ENCODE measurements at places on chromosomes 16 and 17. TPM values are rescaled to one million over a fixed set of nuclear protein-coding genes. Genes with fewer than 3 reads are reported as not detected.

DNA sequence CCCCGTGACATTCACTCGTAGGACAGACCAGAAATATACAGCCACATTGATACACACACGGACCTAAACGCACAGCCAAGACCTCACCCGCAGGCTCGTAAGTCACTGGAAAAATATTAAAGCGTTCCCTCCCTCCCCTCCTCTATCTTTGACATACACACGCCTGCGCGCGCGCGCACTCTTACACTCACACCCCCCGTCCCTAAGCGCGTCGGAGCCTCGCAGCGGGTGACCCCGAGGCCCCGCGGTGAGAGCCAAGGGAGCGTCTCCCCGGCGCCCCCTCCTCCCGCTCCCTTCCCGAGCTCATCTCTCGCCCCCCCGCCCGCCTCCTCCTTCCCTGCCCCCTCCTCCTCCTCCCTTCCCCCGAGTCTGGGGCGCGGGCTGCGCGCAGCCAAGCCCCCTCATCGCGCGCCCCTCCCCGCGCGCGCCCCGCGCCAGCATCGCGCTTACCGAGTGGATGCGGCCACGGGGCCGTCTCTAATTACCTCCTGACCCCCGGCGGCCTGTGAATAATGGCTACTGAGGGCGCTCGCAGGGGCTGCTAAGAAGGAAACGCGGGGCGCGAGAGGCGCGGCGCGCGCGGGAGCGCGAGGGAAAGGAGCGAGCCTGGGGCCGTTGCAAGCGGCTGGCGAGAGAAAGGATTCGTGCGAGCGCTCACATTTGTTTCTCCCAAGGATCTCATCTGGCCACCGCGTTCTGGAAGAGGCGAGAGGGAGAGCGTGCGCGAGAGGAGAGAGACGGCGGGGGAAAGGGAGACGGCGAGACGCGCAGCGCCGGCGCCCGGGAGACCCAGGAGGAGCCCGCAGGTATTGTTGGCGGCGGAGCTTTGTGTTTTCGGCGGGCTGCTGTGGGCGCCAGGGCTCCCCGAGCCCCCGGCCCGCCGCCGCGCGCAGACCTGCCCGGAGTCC is 42.4 kb downstream of the RAI1 start:
- DNase-seq = no peak

Gene WBP2
- polyA plus RNA-seq = 79.8 TPM

- no peak for DNase-seq
Observed at GRCh38 chr17:40456396-40456951, 13.2 kb downstream of the IGFBP4 start.

DNA sequence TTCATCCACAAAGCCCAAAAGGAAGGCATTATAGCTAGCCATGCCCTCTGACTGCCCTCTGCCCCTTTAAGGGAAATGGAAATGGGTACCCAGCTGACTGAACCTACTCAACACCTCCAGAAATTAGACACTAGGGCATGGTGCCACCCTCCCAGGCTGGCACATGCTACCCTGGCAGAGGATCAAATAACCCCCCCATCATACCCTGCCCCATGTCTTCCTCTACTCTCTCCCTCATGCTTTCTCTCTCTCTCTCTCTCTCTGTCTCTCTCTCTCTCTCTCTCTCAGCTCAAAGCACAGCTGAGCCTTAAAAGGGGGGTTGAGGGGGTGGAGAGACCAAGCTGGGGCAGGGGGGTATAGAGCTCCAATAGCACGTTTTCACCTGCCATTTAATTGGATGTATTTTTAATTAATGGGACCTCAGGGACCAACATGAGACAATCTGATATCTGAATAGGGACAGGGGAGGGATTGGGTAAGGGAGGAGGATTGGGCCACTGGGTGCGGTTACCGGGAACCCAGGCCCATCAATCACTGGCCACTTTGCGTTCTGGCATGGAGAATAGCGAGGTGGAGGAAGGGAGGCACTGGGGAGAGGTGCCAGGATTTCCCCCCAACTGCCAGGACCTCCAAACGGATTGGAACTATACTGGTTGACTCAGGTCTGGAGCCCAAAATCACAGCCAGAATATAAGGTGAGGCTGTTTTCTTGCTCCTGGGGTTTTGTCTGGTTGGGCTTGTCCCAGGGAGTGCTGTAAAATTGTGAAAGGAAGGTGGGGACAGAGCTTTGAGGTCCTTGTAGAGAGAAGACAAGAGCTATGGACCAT is 57.8 kb downstream of the NEUROD2 start:
- DNase-seq = no peak

- no peak for DNase-seq
Observed at GRCh38 chr17:31013844-31014243, 43.0 kb downstream of the RNF135 start.

GRCh38 chr16:84327926-84328505 is 33.3 kb downstream of the WFDC1 start:
- no peak for DNase-seq

DNA sequence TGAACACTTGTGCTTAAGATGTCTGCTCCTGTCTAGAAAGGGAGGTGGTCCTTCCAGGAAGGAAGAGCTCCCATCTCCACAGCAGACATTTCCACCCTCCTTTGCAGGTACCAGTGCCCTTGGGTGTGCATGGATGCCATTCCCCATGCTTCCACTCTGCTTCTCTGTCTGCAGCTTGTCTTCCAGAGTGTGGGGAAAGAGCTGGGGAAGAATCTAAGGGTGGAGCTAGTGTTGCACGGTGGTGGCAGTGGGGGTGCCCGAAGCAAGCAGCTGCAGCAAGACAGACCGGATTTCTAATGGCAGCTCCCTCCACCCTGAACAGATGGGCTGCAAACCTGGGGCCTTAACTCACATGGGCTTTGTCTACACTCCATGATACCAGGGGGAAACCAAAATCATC is 22.6 kb upstream of the HOXB13 start:
- DNase-seq = no peak

DNA sequence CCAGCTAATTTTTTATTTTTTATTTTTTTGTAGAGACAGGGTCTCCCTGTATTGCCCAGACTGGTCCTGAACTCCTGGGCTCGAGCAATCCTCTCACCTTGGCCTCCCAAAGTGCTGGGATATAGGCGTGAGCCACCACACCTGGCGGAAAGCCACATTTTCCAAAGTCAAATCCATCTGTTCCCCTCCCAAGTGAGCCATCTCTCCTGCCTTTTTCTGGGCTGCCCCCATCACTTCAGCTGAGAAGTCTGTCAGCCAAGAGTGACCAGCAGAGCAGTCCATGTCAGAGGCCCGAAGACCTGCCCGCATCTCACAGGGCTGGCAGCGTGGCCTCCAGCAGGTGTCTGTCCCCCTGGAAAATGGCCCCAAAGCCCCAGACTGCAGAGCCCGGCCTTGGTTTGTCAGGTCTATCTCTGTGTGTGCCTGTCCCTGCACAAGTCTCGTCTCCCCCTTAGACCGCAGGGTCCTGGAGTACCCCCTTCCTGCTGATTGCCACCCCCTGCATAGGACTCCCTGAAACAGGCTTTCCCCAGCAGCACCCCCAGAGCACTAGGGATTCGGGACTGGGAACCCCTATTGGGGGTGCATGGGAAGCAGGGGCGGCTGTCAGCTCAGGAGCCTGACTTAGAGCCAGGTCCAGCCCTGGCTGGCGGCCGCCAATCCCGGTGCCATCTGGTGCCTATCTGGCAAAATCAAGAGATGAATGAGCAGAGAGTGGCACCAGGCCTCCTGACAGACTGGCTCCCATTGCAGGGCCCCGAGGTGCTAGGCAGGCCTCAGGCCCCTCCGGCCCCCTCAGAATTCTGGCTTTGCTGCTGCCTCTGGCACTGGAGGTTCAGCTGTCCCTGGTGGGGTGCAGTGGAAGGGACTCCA is 7.8 kb downstream of the TTYH2 start:
- DNase-seq = no peak

GRCh38 chr17:42406615-42407288 is 16.3 kb downstream of the CAVIN1 start:
- no peak for DNase-seq

Gene HLF
- polyA plus RNA-seq = 5.3 TPM

GRCh38 chr16:70770626-70771552 is 30.1 kb downstream of the VAC14 start:
- DNase-seq = no peak

Gene FBXL19
- 23.8 TPM for polyA plus RNA-seq

- DNase-seq = no peak
Observed at GRCh38 chr16:56774016-56774680, 44.2 kb downstream of the NUP93 start.

Gene TMUB2
- polyA plus RNA-seq = 42.9 TPM

DNA sequence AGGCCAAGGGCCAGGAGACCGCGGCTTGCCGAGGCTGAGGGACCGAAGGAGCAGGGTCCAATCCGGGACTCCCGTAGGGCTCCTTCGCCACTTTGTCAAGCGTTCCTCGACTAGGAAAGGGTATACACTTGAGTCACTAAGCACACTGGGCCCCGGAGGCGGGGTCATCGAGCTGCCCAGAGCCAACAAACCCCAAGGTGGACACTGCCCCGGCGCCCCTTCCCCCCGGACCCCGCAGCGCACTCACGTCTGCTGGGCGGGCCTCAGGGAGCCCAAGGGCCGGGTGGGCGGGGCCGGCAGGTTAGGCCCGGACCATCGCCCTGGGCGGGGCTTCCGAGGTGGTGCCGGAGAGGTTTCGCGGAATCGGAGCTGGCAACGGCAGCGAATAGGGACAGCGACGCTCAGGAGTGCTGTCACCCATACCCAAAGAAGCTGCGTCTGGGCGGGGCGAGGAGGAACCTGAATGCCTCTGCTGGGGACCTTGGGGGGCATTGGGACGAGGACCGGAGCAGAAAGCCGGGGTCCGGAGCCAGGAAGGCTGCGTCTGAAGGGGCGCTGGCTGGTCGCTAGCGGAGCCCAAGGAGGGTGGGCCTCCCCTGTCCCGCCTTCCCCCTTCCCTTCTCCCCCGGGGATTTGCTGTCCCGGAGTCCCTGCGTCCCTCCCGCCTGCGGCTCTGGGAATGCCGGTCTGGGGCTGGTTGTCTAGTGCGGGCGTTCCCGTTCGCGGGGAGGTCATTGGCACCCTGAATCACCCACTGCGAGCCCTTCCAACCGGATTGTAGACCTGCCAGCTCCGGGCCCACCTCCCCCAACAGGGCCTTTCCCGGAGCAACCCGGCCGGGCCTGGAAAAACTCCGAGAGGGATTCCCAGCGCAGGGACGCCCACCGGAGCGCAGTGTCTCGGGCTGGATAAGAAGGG is 118.2 kb upstream of the SMURF2 start:
- no peak for DNase-seq

Gene SMIM5
- polyA plus RNA-seq = 9.9 TPM

GRCh38 chr17:2331303-2331702 is 5.0 kb downstream of the TSR1 start:
- no peak for DNase-seq

DNA sequence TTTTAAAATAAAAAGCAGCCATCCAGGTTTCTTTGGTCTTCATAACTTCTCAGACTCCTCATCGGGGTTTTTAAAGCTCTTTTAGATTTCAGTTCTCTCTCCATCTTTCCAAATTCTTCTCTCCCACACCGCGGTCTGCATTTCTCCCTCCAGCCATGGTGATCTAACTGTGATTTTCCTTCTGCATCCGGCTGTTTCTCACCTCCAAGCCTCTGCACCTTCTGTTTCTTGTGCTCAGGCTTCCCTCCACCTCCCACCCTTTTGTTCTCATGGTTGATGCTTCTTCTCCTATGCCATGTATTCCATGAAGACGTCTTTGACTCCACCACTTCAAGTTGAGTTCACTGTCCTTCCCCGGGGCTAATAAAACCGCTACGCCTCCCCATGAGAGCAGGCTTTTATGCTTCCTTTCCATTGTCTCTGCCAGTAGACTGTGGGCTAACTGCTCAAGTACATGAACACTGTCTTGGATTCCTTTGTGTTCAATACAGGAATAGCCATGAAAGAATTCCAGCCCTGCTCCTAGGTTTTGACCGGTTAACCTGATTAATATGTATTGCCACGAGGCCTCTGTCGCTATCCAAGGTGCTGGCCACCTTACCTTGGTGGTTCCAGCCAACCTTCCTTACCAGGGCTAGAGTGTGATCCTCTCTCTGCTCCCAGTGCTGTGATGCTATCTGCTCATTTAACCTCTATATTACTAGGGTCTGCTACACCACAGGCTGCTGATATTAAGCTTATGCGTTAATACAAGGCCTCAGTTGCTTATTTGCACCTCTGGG is 625.1 kb downstream of the HS3ST4 start:
- no peak for DNase-seq

Gene RNPS1
- 179 TPM for polyA plus RNA-seq

DNA sequence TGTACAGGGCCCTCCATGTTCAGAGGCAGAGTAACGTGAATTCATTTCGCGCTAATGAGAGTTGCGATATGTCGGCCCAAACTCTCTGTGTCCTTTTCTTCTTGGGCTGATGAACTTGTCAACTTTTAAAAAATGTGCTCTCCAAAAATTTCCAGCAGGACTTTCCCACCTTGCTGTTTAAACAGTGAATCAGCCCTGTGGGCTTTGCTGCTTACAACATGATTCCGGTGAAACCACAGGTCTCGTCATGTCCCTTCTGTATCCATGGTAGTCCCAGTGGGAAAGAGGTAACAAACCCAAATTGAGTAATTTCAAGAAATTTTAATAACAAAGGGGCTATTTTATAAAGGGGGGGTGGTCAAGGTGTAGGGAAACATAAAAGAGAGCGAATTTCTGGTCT is 612.9 kb downstream of the MAF start:
- no peak for DNase-seq

GRCh38 chr17:6212766-6213165 is 142.6 kb downstream of the WSCD1 start:
- no peak for DNase-seq

GRCh38 chr16:3856367-3857141 is 24.0 kb downstream of the CREBBP start:
- no peak for DNase-seq

DNA sequence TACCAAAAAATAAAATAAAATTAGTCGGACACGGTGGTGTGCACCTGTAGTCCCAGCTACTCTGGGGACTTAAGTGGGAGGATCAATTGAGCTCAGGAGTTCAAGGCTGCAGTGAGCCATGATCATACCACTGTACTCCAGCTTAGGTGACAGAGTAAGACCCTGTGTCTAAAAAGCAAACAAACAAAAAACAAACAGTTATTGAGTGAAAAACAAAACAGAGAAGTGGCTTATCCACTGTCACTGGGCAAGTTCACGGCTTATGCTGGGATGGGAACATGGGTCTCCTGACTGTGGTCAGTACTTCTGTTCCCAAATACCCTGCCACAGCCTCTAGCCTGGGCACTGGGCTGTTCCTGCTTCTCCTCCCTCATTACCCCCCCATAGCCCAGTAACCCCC is 9.5 kb upstream of the GRN start:
- DNase-seq = no peak

- no peak for DNase-seq
Observed at GRCh38 chr17:10843811-10844210, 5.9 kb upstream of the PIRT start.

DNA sequence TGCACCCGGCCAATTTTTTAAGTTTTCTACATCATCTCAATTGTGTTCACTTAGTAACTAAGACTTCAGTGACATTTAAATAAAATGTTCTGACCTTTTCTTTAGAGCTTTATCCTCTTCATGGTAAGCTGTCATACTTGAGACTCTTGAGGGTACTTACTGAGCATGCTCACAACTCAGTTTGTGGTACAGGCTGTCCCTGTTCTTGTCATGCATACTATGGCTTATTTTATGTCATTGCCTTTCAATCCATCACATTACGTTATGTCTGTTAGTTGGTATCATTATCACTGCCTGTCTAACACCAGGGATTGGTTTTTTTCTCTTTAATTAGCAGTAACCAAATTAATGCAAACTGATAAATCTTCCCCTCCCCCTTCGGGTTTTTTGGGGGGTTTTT is 41.9 kb upstream of the RHBDL3 start:
- no peak for DNase-seq

Gene TAT
- polyA plus RNA-seq = 0.07 TPM
